ENCODE measurements at places on chromosomes 4 and X.

GRCh38 chr4:165505958-165506837, 127.4 kb downstream of the CPE start:
- no peak for DNase-seq

DNA sequence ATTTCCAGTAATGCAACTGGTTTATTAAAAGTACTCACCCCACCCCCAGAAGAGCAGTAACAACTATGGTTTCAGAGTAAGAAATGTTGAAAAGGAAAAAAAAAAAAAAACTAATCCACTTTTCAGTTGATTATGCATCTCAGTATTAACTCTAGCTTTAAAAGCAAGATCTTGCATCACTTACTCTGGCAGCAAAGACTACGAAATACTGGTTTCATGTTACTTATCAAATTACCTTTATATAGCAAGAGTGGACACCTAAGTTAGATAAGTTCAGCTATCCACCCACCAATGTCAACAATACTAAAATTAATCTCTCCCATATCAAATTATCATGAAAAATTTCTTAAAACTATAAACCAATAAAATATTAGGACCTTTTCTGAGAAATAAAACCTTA, 105.0 kb downstream of the ABCB7 start:
- DNase-seq, result no peak

GRCh38 chrX:40262157-40263013, 164.6 kb upstream of the BCOR start:
- DNase-seq, result no peak

DNA sequence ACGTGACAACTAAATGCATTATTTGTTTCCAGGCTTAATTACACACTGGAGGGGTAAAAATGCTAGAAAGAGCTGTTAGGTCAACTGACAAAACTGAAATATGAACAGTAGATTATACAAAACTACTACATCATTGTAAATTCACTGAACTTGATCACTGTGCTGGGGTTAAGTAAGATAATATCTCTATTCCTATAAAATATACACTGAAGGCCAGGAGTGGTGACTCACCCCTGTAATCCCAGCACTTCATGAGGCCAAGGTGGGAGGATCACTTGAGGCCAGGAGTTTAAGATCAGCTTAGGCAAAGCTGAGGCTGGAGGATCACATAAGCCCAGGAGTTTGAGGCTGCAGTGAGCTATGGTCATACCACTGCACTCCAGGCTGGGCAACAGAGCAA, 31.8 kb upstream of the NKX6-1 start:
- DNase-seq, result no peak

GRCh38 chrX:18643243-18643642, 28.7 kb downstream of the RS1 start:
- DNase-seq, result no peak

DNA sequence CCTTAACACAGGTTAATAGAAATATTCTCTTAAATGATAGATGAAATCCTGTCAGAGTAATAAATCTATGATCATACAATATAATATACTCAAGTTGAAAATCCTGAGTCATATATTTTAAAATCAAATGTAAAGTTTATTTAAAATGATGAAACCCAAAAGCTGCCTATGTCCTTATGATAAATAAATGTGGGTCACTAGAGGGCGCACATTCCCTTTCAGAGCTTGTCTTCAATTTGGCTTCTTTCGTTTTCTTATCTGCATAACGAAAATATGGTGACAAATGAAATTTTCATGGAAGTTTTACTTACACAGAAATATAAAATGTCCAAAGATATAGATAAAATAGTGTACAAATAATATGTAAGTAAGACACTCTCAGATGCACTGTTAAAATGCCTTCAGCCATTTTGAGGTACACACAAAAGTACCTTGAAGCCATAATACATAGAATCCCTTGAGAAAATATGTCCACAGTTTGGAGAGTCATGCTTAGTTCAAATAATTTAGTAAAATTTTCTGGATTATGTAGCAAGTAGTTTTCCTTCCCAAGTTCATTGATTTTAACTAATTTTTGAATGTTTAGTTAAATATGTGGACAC, 680.4 kb downstream of the DMD start:
- peak; percentile 5 for DNase-seq

DNA sequence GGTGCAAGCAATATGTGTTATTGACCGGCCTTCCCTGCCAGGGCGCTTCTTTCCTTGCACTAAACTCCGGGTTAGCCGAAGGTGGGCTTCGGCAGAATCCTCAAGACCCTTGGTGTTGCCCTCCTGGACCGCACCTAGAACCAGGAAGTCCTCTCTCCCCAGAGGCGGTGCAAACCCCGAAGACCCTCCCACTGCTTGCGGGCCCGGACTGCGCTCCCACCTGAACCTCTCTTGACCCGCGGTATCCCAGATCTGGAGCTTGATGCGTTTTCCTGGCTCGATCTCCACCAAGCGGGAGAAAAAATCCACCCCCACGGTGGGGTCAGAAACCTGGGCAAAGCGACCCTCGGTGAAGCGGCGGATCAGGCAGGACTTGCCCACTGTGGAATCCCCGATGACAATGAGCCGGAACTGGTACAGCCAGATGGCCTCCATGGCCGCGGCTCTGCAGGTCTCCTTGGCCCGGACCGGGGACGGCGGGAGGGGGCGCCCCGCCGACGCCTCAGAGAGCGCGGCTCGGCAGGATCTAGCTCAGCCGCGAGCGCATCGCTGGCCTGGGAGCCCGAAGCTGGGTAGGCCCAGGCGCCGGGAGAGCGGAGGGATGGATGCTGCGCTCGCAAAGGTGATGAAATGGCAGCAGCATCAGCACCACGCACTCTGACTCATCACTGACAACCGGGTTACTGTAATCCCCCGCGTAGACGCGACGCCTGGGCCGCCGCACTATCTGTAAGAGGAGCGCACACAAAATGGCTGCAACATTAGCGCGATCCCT, at the start of gene RAB39B:
Gene RAB39B, minus strand, starts transcription at position 638 of the 775 bp plus-strand sequence. Its CDS starts 203 bp downstream, at position 435.
- peak; percentile 34 for DNase-seq

- no peak for DNase-seq
Observed at GRCh38 chr4:15525080-15525479, 55.4 kb downstream of the CC2D2A start.

DNA sequence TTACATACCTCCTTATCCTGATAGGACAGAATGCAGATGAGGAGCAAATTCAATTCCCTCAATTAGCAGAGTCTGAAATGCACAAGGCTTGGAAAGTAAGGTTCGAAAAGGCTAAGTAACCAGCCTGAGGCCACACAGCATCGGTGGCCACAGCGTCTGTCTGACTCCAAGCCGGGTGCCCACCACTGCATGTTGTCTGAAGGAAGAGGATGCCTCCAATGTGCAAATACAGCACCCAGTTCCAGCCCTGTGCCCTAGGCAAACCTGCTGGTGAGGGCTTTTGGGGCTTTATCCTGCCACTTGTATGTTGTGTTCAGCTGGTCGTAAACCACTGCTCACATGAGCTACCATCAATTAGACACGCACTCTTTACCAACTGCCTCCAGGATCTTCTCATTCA, 48.6 kb upstream of the PPP2R2C start:
- DNase-seq, result no peak

DNA sequence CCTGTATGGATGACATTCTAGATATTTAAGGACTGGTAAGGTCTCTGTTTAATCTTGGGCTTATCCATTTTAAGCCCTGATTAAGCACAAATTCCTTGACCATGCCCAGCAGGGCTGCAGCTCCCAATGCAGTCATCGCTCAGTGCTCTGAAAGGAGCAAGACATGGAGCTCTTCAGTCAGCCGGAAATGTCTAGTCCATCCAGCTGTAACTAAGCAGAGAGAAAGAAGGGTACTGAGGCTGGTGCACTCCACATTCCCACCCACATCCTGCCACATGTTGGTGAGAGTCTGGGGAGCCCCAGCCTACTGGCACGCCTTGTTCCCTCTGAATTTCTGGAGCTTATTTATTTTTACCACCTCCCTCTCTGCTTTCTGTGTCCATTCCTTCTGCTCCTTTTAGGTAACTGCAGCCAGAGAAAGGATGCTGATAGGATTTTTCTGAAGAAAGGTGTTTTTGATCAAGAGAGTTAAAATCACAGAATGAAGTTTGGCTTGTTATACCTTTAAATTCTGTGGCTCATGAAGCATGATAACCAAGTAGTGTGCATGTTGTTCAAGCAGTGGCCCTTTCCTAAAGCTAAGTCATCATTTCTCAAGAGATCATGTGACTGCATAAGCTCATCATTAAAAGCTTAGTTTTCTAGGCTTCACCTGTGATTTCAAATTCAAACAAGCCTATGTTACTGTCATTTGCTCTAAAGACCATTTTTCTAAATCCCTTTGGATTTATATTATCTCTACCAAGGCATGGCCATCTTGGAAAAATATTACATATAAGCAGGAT, 74.0 kb downstream of the GALNT7 start:
- no peak for DNase-seq

- no peak for DNase-seq
Observed at GRCh38 chr4:122731676-122732075, 828 bp upstream of the BBS12 start.

DNA sequence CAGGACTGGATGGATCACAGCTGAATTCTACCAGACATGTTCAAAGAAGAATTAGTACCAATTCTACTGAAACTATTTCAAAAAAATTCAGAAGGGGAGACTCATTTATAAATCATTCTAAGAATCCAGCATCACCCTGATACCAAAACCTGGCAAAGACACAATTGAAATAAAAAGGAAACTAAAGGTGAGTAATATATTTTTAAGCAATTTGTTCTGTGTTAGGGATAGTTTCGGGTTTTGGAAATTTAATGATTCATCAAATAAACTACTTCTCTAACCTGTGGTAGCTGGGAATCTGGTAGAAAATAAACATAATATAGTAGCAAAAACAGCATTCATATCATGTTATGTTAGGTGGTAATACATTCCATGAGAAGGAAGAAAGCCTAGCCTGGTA, 662.2 kb upstream of the BOD1L1 start:
- no peak for DNase-seq

GRCh38 chr4:78610546-78611214, 59.1 kb downstream of the ANXA3 start:
- DNase-seq, result no peak

DNA sequence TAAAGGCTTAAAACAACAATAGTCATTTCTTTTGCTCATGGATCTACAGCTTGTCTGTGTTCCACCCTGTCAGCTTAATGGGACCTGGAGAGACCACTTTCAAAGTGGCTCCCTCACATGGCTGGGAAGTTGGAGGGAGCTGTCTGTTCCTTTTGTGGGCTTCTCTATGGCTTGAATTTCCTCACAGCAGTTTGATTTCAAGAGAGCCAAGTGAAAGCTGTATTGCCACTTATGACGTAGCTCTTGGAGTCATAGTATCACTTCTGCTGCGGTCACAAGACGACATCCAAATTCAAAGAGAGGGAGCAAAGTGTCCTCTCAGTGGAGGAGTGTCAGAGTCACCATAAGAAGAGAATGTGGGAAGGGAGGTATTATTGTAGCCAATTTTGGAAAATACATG, 22.7 kb upstream of the ACSL1 start:
- DNase-seq, result no peak

DNA sequence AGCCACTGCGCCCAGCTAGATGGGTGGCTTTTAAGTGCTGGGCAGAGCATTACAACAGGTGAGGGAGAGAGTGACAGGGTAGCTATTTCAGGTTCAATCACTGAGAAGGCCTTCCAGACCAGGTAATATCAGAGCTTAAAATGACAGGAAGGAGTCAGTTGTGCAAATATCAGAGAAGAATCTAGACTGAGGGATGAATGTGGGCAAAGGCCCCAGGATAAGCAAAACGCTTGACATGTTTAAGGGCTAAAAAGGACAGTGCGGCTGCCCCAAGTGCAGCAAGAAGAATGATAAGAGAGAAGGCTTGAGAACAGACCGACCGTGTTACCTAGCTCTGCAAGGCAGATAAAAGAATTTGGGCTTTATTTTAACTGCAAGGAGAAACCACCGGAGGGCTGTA, 18.6 kb downstream of the AADAT start:
- no peak for DNase-seq

All from endothelial cell (in vitro differentiated cells).